ENCODE measurements at places on chromosomes 6 and 20. TPM values are rescaled to one million over a fixed set of nuclear protein-coding genes. Genes with fewer than 3 reads are reported as not detected.

DNA sequence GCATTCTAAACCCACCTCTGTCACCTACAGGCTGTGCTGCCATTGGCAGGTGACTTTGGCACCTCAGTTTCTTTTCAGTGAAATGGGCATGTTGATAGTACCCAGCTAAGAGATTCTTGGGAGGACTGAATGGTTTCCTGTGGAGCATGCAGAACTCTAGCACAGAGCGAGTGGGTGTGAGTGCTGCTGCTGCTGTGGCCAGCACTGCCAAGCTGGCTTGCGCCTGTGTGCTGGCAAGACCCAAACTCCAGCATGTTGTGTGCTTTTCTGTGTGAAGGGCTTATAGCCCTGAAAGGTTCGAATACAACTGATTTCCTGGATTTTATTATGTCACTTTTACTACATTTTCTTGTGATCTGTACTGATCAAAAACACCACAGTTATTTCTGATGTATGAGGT, 78.1 kb upstream of the KIF25 start:
- H3K4me1 ChIP-seq, result no peaks in the 10 kb centered on the region
- H3K36me3 ChIP-seq, result no peaks in the 10 kb centered on the region
- no peak overlapping the region for H3K4me3 ChIP-seq
- DNase-seq, result no peak
- no peaks in the 10 kb centered on the region for H3K27me3 ChIP-seq
- no peak overlapping the region for H3K27ac ChIP-seq

RFX6 gene
- total RNA-seq, result 0.93 TPM

DNA sequence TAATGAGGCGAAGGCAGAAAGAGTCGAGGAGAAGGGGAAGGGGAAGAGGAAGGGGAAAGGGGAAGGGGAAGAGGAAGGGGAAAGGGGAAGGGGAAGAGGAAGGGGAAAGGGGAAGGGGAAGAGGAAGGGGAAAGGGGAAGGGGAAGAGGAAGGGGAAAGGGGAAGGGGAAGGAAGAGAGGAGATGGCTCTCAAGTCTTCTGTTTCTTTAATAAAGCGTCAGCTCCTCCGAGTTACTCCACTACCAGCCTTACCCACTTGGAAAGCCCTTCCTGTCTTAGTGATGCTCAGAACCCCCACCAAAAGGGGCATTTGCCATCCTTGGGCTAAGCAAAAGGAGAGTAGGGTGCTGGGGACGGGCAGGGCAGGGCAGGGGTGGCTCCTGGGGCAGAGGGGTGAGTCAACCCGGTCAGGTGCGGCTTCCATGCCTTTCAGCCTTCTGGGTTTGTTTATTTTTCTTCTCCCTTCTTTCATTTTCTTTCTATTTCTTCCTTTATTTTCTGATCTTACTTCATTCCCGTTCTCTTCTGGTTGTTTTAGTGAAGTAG, 476 bp upstream of the CLIC5 start:
- no peaks in the 10 kb centered on the region for H3K36me3 ChIP-seq
- peak overlapping the region; percentile 67 for H3K4me3 ChIP-seq
- H3K27me3 ChIP-seq, result no peaks in the 10 kb centered on the region

PHACTR3 gene
- total RNA-seq, result 0.94 TPM
